ENCODE measurements at places on chromosomes 6 and 20.

DNA sequence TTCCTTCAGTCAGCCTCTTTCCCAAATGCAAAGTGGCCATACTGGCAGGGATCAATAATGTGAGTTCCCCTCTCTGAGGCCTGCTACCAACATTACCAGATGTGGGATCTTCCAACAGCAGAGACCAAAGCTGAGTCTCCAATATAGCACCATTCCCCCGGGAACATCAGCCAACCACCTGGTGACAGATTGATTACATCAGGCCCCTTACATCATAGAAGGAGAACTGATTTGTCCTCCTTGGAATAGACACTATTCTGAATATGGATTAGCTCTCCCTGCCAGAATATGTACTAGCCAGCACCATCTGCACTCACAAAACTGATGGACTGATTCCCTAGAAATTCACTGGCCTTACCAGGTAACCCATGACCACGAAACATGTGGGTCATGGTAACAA, 61.9 kb upstream of the CARMIL1 start:
- peak; percentile 26 for DNase-seq
- H3K4me3 ChIP-seq: no peak overlapping the region
- H3K4me1 ChIP-seq: peaks cover 19% of the 10 kb centered on the region
- peak overlapping the region; percentile 77 for H3K27ac ChIP-seq
- H3K27me3 ChIP-seq: no peaks in the 10 kb centered on the region
- no peaks in the 10 kb centered on the region for H3K36me3 ChIP-seq

DNA sequence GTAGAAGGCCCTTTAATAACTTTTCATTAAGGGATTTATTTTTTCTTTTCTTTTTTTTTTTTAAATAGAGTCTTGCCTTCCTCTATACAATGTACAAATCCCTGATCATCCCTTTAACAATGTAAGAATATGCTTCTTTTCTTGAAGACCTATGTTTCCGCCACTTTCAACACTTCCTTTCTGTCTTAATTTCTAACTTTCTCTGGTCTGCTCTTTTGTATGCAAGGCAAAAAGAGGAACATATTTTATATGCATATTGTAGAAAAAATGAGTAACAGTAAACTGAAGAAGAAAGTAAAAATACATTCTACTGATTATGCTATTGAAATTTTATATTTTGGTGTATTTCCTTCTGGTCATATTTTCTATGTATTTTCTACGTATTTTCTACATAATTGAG, 484.7 kb downstream of the TFAP2B start:
- H3K4me1 ChIP-seq: no peaks in the 10 kb centered on the region
- H3K27ac ChIP-seq: no peak overlapping the region
- DNase-seq: no peak
- no peaks in the 10 kb centered on the region for H3K36me3 ChIP-seq
- no peak overlapping the region for H3K4me3 ChIP-seq

- H3K4me3 ChIP-seq: peak overlapping the region; percentile 58
- H3K4me1 ChIP-seq: peaks cover 12% of the 10 kb centered on the region
- DNase-seq: peak; percentile 77
- no peaks in the 10 kb centered on the region for H3K36me3 ChIP-seq
- no peak overlapping the region for H3K27ac ChIP-seq
Measured at GRCh38 chr6:149925974-149926777, 3.3 kb upstream of the RAET1G start.

DNA sequence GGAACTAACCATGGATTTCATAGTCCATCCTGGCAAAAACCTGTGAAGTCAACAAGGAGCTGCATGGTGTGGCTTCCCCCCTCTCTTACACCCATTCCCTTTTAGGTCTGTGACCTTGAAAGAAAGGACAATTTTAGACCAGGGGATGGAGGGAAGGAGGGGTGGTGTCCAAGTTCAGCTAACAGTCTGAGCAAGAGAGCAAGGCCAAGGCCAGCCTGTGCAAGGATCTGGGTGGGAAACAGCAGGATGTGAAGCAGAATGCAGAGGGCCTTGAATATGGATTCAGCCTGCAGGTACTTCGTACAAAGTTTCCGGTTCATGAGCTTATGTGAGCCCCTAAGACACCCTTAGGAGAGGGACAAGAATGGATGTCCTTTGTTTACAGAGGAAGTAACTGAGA, 293.0 kb downstream of the KIF16B start:
- H3K27ac ChIP-seq: no peak overlapping the region
- no peaks in the 10 kb centered on the region for H3K27me3 ChIP-seq
- H3K4me3 ChIP-seq: no peak overlapping the region
- no peak for DNase-seq

DNA sequence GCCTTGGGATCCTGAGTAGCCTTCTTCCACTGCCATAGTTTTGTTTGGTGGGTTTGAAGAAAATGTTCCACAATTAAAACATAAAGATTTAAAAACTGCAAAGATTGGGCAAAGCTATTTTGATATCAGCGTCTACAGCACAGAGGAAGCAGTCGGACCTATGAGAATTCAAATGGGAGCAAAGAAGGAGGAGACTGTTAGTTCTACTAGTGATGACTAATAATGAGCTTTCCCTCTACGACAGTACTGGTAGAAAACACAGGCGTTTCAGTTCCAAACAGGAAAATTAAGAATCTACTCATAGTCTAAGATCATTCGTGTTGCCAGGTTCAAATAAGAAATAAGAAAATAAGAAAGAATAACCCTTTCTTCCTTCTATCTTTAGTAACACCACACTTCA, 121.2 kb downstream of the INSM1 start:
- H3K4me1 ChIP-seq: peaks cover 3% of the 10 kb centered on the region
- H3K27ac ChIP-seq: no peak overlapping the region
- DNase-seq: no peak
- no peak overlapping the region for H3K4me3 ChIP-seq
- H3K36me3 ChIP-seq: no peaks in the 10 kb centered on the region

GRCh38 chr6:146881228-146882181, 282.7 kb downstream of the ADGB start:
- H3K27ac ChIP-seq: no peak overlapping the region
- no peaks in the 10 kb centered on the region for H3K27me3 ChIP-seq
- no peak overlapping the region for H3K4me3 ChIP-seq
- DNase-seq: peak; percentile 22

DNA sequence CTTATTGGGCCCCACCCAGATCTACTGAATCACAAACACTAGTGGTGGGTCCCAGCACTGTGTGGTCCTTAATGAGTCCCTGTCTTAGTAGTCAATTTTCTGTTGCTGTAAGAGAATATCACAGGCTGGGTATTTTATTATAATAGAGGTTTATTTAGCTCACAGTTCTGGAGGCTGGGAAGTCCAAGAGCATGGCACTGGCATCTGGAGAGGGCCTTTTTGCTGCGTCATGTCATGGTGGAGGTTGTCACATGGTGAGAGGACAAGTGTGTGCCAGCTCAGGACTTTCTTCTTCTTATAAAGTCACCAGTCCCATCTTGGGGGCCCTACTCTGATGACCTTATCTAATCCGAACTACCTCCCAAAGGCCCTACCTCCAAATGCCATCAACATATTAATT, 105.0 kb downstream of the PPP1R14C start:
- H3K36me3 ChIP-seq: no peaks in the 10 kb centered on the region
- no peaks in the 10 kb centered on the region for H3K27me3 ChIP-seq
- no peak for DNase-seq
- H3K4me1 ChIP-seq: no peaks in the 10 kb centered on the region
